ENCODE measurements at places on chromosomes 11 and 22.

DNA sequence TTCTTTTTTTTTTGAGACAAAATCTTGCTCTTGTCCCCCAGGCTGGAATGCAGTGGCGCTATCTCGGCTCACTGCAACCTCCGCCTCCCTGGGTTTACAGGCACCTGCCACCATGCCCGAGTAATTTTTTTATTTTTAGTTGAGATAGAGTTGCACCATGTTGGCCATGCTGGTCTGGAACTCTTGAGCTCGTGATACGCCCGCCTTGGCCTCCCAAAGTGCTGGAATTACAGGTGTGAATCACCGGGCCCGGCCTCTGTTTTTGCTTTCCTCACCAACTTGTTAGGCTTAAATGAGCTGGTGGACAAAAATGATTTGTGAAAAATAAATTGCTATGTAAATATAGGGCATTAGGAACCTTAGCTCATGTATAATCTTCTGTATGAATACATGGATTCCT, 3.5 kb downstream of the MEI1 start:
- no peak for DNase-seq

GRCh38 chr22:31659246-31659645, 2.8 kb downstream of the PISD start:
- no peak for DNase-seq

DNA sequence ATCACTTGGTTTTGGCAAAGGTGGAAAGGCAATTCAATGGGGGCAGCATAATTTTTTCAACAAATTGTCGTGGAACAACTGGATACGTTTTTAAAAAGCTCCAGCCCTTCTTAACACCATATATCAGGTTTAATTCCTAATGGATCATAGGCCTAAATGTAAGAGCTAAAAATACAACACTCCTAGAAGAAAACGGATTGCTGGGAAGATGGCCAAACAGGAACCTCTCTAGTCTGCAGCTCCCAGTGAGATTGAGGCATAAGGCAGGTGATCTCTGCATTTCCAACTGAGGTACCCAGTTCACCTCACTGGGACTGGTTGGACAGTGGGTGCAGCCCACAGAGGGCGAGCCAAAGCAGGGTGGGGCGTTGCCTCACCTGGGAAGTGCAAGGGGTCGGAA, 32.4 kb upstream of the SCGB1D1 start:
- DNase-seq = no peak

GRCh38 chr22:42881982-42882656, 25.0 kb upstream of the ARFGAP3 start:
- no peak for DNase-seq

DNA sequence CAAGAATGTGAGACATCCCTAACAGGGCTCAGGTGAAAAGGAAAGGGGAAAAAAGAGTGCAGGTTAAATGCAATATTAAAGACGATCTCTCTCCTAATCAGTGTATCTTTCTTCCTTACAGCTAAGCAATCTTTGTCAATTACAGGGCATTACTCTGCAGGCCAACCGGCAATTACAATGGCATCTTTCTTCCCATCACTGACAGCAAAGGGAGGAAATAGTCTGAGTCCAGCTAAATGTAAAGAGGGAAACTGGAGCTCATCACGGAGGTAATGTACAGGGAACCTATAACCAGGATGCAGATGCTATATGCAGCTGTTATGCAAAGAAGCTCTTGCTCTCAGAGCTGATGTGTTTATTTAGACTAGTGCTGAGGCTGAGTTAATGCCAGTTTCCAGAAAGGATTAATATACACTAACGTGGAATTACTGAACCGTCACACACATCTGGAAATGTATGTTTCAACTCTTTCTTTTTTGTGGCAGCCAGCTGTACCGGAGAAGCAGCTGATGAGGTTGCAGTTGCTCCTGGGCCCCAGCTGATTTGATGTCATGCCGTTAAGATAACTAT, 121.6 kb downstream of the KIRREL3 start:
- DNase-seq = no peak

DNA sequence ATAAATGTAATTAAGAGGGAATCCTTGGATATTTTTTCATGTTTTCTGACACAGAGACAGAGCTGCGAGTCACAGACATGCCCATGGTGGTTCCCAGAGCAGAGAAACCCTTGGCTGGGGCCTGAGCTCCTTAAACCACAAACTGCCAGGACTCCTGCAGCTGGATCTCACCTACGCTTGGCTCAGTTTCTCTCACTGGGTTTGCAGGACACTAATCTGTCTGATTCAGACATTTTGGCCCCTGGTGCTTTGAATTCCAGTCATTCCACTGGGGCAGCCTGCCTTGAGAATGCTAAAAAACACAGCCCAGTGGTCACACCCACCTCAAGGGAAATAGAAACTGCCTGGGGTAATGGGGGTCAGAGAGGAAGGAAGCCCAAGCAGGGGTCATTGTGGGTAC, 122.6 kb downstream of the CCDC81 start:
- DNase-seq = no peak

DNA sequence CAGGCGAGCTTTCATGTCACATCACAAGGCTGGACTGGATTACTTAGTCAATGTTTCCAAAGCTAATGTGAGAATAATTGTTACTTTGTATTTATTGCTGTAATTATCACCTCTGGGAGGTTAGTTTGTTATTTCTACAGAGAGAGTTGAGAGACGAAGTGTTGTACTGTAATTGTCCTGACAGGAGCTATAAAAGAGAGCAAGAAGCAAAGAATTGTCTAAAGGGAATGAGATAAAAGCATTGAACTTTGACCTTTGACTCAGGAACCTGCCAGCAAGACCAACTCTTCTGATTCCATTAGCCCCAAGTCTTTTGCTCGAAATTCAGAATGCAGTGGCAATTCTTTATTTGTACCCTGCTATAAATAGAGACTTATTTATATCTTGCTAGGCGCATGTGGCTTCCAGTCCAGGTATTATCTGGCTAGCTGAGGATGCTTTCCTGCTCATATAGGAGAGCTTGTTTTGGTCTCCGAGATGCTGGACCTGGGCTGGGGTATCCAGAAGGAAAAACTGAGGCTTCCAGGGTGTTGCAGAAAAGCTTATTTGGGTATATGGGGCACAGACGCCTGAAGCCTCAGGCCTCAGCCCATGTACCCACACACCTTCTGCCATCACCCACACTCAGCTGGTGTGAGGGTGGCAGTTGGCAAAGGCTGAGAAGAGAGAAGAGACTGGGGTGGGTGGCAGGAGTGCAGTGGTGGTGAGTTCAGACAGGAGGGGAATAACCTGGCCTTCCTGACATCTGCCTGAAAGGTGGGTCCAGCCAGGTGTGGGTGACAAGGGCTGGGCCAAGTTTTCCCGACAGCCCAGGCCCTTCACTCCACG, 40.7 kb downstream of the SYT13 start:
- DNase-seq = no peak

DNA sequence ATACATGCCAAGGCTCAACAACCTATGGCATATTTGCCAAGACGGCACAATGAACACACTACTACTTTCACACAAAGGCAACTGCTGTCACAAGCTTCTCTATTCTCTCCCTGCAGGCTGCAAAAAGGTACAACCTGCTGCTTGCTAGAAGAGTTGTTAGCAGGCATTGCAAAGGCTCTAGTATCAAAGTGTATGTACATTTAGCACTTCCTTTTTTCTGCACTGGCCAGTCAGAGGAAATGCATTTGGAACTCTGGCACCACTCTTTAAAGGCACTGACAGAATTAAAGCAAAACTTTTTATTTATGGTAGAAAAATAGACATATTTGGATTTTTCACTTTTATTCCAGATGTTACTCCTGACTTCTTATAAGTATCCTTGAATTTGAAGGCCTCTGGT, 125.9 kb downstream of the CWF19L2 start:
- DNase-seq = no peak

DNA sequence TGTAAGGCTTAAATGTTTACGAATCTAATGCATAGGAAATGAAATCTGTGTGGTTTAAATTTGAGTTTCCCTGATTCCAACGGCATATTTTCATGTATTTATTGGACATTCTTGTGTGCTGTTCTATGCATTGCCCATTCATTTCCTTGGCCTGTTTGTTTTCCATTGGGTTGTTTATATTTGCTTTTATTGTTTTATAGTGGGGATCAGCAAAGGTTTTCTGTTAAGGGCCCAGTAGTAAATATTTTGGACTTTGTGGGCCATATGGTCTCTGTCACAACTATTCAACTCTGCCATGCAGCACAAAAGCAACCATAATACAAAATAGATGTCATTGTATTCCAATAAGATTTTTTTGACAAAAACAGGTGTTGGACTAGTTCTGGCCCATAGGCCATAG, 5.2 kb upstream of the LGR4 start:
- no peak for DNase-seq

DNA sequence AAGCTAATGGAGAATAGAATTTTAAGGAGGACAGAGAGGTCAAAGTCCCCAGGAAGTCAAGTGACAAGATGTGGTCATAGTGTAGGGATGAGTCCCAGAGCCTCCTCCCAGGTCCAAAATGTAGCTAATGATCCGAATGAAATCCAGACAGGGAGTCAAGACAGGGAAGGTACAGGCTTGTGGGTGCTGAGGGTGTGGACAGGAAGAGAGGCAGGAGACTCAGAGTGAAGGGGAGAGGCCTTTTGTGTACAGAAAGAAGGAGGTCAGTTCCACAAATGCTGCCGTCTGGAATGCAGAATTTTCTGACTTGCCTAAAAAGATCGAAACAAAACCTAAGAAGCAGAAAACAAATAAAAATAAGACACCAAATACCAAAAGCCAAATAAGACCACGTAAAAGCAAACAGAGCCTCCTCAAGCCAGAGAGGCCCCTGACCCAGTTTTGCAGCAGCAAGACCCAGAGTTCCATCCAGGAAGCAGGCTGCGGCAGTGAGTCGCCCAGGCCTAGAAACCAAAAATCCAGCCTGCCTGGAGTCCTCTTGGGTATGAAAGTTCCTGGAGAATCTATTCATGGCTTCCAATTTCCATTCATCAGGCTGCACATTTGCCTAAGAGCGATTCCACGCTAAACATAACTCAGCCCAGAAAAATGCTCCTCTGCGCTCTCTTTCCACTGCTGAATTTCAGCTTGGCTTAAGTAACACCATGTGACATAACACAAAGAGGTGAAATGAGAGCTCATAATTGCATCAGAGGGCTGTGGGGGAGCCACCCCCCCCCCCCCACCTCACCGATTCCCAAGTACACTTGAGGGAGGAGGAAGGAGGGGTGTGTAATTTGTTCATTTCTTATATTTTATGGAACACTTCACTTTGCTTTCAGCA, 71.2 kb downstream of the KIRREL3 start:
- DNase-seq = no peak

- no peak for DNase-seq
Measured at GRCh38 chr11:103370076-103370475, 260.9 kb downstream of the DYNC2H1 start.

GRCh38 chr11:86673872-86674750, 1.7 kb upstream of the ME3 start:
- DNase-seq = no peak

DNA sequence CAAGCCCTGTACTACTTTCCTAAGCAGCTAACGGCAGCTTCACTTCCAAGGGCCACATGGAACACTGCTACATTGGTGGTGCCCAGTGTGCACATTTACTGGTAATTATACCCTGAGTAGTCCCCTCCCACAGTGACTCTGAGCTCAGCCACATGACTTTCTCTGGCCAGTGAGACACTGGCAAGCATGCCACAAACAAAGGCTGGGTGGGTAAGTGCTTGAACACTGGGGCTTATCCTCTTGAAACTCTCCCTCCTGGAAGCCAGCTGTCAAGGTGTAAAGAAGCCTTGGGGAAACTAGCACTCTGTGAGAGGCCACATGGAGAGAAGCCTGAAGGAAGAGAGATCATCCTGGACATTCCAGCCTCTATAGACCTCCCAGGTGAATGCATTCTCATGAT, 54.4 kb upstream of the DRD2 start:
- no peak for DNase-seq

DNA sequence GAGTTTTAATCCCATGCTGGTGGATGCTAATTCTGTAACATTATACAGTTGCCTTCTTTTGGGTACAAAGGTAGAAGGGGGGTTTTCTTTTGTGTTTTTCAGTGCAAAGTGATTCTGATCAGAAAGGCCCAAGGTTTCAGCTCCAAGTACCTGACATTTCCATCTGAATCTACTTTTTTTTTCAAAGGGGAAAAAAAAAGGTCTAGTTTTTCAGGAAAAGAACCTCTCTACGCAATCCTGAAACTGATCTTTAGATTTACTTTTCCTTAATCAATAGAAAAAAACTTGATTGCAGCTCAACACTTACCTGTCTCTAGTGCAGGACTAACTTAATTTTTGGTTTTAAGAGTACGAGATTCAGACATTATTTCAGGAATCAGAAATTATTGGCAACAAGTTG, at the start of gene TECTA:
Gene TECTA (plus strand): TSS at position 301 of the 400 bp plus-strand sequence. CDS start 1,423 bp downstream, outside the sequence.
- no peak for DNase-seq

DNA sequence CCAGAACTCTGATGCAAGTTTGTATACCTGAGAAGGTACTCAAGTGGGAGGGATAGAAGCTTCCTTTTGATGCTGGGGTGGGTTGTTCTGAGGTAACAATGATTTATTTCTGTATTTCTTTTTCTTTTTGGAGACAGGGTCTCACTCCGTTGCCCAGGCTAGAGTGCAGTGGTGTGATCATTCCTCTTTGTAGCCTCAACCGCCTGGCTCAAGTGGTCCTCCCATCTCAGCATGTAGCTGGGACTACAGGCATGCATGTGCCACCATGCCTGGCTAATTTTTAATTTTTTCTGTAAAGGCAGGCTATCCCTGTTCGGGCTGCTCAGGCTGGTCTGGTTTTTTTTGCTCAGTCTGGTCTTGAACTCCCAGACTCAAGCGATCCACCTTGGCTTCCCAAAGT, 7.9 kb downstream of the KDM2A start:
- no peak for DNase-seq

DNA sequence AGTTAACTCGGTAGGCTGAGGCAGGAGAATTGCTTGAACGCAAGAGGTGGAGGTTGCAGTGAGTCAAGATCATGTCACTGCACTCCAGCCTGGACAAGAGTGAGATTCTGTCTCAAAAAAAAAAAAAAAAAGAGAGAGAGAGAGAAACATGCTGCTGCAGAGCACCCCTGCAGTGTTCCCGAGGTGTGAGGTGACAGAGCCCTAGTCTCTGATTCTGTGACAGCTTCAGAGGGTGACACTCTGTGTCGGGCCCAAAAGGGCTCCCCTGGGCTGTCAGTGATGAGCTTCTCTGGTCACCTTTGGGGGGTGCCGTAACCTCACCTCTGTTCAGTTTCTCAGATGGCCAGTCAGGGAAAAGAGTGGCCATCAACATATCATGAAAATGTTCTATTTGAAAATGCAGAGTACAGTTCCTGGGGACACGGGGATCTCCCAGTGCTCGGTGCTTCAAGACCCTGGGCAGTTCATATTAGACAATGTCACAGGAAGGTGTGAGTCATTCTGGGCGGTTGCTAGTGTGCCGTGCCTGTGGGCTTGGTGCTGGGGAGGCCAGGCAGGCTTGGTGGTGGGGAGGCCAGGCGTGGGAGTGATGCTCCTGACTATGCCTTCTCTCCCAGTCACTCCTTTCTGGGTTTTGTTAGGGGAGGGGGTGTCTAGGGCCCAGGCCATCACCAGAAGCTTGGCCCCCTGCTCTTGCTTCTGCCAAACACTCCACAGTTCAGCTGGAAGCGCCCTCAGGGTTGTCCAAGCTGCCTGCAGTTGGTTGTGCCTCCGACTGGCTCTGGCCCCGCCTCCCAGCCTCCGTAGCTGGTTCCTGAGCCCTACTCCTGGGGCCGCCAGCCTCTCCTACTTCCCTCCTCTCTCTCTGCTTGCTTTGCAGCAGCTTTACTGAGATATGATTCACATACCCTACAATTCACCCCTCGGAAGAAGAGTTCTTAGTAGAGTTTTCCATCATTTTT, 52.5 kb upstream of the CLDN5 start:
- no peak for DNase-seq
